ENCODE measurements at places on chromosomes 7 and 10. TPM values are rescaled to one million over a fixed set of nuclear protein-coding genes. Genes with fewer than 3 reads are reported as not detected.

DNA sequence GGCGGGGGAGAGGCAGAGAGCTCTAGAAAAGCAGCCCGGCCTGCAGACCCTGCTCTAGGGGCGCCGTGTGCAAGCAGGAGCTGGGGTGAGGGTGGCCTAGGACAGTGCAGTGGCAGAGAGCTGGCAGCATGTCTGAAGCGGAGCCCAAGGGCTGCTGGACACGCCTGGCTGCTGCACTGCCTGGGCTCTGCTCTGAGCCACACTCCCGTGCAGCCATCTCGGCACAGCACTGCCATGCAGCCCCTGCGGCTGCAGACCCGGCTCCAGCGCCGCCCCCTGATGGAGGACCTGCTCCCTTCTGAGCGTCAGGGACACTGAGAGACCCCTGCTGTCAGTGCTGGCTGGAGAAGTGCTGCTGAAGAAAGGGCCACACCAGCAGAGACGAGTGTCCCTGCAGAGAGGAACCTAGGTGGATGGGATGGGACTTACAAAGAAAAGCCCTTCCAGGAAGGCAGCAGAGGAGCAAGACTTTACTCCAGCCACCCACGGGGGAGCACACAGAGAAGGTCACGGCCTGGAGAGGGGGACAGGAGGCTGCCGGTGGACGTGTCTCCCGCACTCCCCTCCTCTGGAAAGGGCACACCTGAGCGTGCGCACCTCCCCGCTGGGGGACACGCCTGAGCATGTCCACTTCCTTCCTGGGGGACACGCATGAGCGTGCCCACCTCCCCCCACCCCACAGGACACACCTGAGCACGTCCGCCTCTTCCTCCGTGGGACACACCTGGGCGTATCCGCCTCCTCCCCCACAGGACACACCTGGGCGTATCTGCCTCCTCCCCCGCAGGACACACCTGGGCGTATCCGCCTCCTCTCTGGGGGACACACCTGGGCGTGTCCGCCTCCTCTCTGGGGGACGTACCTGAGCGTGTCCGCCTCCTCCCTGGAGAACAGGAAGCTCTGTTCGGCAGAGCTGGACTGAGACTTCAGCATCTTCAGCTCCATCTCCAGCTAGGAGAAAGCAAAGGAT, 252.9 kb downstream of the MAD1L1 start:
- no peak overlapping the region for H3K4me3 ChIP-seq
- no peak for DNase-seq
- H3K27ac ChIP-seq, result no peak overlapping the region
- no peaks in the 10 kb centered on the region for H3K36me3 ChIP-seq
- H3K4me1 ChIP-seq, result no peaks in the 10 kb centered on the region

GRCh38 chr7:134245253-134245652, 71.5 kb downstream of the SLC35B4 start:
- no peak overlapping the region for H3K4me3 ChIP-seq
- DNase-seq, result no peak
- no peaks in the 10 kb centered on the region for H3K36me3 ChIP-seq
- H3K27me3 ChIP-seq, result no peaks in the 10 kb centered on the region

- H3K27ac ChIP-seq, result no peak overlapping the region
- H3K4me1 ChIP-seq, result no peaks in the 10 kb centered on the region
- no peaks in the 10 kb centered on the region for H3K27me3 ChIP-seq
- no peak overlapping the region for H3K4me3 ChIP-seq
- H3K36me3 ChIP-seq, result no peaks in the 10 kb centered on the region
- no peak for DNase-seq
Measured at GRCh38 chr7:50156163-50156562, 63.1 kb upstream of the ZPBP start.

DNA sequence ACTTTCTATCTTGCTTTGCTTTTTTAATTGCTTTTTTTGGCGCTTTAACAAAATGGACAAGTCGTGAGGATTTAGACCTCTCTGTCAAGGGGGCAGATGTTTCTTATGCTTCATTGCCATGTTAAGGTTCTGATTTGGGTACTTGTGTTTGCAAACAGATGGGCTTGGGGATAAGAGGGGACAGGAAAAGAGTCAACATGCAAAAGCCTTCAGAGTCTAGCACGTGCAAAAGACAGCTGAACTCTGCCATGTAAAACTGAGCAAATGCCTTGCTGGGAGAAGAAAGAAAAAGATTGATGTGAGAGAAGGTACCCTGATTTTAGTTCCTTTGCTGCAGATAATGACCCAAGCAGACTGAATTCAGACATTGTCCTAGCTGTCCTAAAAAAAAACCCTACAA, 173.1 kb downstream of the KIAA1217 start:
- no peaks in the 10 kb centered on the region for H3K36me3 ChIP-seq
- no peak overlapping the region for H3K4me3 ChIP-seq
- no peak for DNase-seq
- H3K27me3 ChIP-seq, result no peaks in the 10 kb centered on the region

- no peaks in the 10 kb centered on the region for H3K27me3 ChIP-seq
- no peak overlapping the region for H3K27ac ChIP-seq
Measured at GRCh38 chr7:146740039-146740438, 623.4 kb downstream of the CNTNAP2 start.

DNA sequence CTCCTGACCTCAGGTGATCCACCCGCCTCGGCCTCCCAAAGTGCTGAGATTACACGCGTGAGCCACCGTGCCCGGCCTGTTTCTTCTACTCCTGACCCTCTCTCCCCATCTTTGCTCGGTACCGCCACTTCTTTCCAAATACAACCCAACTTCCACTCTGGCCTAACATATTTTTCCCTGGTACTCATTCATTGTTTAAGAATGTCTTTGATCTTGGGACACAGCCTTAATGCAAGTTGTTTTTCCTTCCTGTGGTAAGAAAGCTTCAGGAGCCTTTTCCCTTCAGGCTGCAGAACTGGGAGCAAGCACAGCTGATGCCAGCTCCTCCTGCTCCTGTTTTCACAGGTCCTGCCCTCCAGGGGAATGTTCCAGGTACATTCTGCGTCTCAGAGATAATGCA, 13.7 kb downstream of the CALML3 start:
- H3K36me3 ChIP-seq, result no peaks in the 10 kb centered on the region
- H3K4me3 ChIP-seq, result no peak overlapping the region
- H3K27ac ChIP-seq, result peak overlapping the region; percentile 47
- DNase-seq, result peak; percentile 37
- H3K4me1 ChIP-seq, result peaks cover 23% of the 10 kb centered on the region

DNA sequence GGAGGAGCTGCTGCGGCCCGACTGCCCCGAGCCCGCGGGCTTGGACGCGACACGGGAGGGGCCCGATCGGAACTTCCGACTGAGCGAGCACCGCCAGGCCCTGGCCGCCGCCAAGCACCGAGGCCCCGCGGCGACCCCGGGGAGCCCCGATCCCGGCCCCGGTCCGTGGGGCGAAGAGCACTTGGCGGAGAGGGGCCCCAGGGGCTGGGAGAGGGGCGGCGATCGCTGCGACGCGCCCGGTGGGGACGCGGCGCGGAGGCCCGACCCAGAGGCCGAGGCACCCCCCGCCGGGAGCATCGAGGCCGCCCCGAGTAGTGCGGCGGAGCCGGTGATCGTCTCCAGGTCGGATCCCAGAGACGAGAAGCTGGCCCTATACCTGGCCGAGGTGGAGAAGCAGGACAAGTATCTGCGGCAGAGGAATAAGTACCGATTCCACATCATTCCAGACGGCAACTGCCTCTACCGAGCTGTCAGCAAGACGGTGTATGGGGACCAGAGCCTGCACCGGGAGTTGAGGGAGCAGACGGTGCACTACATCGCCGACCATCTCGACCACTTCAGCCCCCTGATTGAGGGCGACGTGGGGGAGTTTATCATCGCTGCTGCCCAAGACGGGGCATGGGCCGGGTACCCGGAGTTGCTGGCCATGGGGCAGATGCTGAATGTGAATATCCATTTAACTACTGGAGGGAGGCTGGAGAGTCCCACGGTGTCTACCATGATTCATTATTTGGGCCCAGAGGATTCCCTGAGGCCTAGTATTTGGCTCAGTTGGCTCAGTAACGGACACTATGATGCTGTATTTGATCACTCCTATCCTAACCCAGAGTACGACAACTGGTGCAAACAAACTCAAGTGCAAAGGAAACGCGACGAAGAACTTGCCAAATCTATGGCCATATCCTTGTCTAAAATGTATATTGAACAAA, 1.4 kb downstream of the OTUD1 start:
- no peaks in the 10 kb centered on the region for H3K36me3 ChIP-seq
- peaks cover 28% of the 10 kb centered on the region for H3K4me1 ChIP-seq
- peak overlapping the region; percentile 96 for H3K27ac ChIP-seq

- no peak overlapping the region for H3K4me3 ChIP-seq
- no peak for DNase-seq
- no peaks in the 10 kb centered on the region for H3K36me3 ChIP-seq
- no peaks in the 10 kb centered on the region for H3K27me3 ChIP-seq
Measured at GRCh38 chr7:45670717-45671116, 96.5 kb downstream of the ADCY1 start.

DNA sequence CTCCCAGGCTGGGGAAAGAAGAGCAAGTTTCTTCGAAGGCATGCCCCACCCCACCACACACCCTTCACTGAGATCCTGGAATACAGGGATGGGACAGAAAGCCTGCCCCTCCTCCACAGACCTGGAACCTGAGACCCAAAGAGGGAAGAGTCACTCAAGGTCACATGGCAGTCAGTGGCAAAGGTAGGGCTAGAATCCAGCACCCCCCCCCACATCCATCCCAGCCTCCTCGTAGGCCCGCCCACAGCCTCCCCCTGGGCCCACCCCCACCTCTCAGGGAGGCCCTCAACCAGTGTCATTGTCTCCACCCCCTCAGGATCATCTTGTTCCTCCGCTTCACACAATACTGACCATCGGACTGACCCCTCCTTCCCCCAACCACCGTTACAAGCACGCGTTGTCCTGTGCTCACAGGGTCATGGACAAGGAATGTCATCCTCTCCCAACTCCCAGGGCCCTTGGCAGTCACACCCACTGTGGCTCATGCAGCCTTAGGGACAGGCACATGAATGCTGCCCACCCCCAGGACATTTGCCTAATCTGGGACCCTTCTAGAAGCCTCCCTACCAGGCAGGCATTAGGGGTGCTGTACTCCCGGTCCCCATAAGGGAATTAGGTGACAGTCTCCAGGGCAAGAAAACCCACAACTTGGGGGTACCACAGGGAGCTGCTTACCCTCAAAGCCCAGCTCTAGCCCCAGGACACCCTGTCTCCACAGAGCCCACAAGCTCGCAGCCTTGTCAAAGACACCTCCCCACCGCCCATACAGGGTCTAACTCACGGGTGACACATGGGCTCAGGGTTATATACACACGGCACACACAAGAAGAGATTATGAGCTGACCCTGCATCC, 1.4 kb downstream of the KCNH2 start:
- peak overlapping the region; percentile 84 for H3K27ac ChIP-seq
- no peak for DNase-seq
- H3K4me1 ChIP-seq, result no peaks in the 10 kb centered on the region
- H3K36me3 ChIP-seq, result no peaks in the 10 kb centered on the region

GRCh38 chr7:77687747-77688144, 8.5 kb upstream of the RSBN1L start:
- peak overlapping the region; percentile 7 for H3K27ac ChIP-seq
- no peaks in the 10 kb centered on the region for H3K27me3 ChIP-seq
- H3K4me1 ChIP-seq, result peaks cover 40% of the 10 kb centered on the region
- no peak overlapping the region for H3K4me3 ChIP-seq
- peaks cover 18% of the 10 kb centered on the region for H3K36me3 ChIP-seq

DNA sequence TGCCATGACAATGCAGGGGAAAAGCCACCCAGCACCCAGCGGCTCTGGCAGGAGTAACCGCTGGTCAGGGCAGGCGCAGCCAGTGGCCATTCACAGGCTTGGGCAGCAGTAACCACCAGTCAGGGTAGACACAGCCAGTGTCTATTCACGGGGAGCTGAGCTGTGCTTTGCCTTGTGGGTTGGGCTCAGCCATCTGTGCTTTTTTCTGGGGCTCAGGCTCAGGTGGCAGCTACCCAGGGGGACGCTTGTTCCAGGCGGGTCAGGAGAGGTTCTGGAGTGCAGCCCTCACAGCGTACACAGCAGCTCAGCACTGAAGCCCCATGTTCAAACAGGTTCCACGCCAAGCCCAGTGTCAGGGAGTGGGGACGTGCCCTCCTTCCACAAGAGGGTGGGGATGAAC, 28.5 kb downstream of the FOXL3 start:
- peaks cover 3% of the 10 kb centered on the region for H3K27me3 ChIP-seq
- H3K4me1 ChIP-seq, result no peaks in the 10 kb centered on the region
- H3K36me3 ChIP-seq, result no peaks in the 10 kb centered on the region
- no peak overlapping the region for H3K4me3 ChIP-seq

DNA sequence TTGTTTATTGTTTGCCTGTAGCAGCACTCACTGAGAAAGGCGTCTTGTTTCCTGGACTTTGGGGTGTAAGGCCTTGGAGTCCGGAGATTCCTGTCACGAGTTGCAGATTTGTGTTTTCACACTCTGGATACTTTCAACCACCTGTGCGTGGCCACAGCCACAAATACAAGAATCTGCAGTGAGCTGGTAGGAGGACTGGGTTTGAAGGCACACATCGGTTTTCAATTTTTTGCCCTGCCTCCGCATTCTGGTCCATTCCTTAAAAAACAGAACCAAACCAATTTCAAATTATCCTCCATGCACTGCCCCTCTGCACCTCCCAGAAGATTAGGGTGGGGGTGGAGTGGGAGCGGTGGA, 619 bp downstream of the EXOC4 start:
- no peaks in the 10 kb centered on the region for H3K36me3 ChIP-seq
- H3K27ac ChIP-seq, result peak overlapping the region; percentile 92
- no peaks in the 10 kb centered on the region for H3K27me3 ChIP-seq
- H3K4me1 ChIP-seq, result no peaks in the 10 kb centered on the region
- H3K4me3 ChIP-seq, result peak overlapping the region; percentile 90

DNA sequence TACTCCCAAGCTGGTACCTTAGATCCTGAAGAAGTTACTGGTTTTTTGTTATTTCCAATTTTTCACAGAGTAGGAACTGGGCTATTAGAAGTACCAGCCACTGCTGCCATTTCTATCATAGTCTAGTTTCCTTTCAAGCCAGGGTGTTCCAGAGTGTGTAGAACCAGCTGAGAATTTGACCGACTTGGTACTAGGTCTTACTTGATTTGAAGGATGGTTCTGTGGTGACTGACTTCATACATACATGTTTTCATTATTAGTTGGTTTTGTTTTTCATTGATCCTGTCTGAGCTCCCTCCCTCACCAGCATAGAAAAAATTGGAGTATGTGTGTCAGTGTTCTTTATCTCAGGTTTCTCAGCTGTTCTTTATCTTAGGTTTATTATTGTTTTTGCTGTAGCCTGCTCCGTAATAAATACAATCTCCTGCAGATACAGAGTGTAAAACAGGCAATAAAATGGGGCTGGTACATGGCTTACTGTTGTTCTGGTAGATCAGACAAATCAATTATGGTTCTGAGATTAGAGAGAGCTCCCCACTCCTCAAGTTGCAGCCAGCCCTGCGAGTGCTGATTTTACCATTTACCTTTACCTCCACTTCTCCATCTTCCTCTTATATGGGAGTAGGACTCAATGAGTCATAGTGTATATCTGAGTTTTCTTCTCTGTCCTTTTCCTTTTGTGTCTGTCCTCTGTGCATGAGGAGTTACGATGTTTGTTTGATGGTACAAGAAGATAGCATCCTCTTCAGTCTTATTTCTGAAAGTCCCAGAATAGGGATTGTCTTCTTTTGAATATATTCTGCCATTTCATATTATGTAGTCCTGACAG, 122.6 kb downstream of the LRRC4 start:
- H3K36me3 ChIP-seq, result no peaks in the 10 kb centered on the region
- H3K4me3 ChIP-seq, result no peak overlapping the region
- H3K27me3 ChIP-seq, result no peaks in the 10 kb centered on the region
- no peak overlapping the region for H3K27ac ChIP-seq

Gene MMD2
- 0.71 TPM for total RNA-seq

Gene LRRC18
- not detected for total RNA-seq

Gene EBLN1
- total RNA-seq, result not detected

Gene PPRC1
- total RNA-seq, result 13.6 TPM

Gene AKR1C8
- total RNA-seq, result not detected

Gene COL28A1
- total RNA-seq, result 9.9 TPM

Gene POLR2J
- total RNA-seq, result 29.3 TPM

Gene TMEM140
- 29.6 TPM for total RNA-seq

Gene ACHE
- 7.2 TPM for total RNA-seq

Gene SPDYE6
- not detected for total RNA-seq

Gene VAX1
- not detected for total RNA-seq

Gene SOSTDC1
- total RNA-seq, result 0.36 TPM

Gene CNOT4
- 28.9 TPM for total RNA-seq

Gene SUV39H2
- 3.9 TPM for total RNA-seq
